ENCODE measurements at places on chromosomes 16 and 17. TPM values are rescaled to one million over a fixed set of nuclear protein-coding genes. Genes with fewer than 3 reads are reported as not detected.

- peak; percentile 25 for DNase-seq
These were observed 73.7 kb downstream of the USP22 start for GRCh38 chr17:20968913-20969616.

The GALR2 gene
- not detected for total RNA-seq

The GSDMA gene
- total RNA-seq: not detected

The TEDC2 gene
- 2.9 TPM for total RNA-seq

The LCAT gene
- total RNA-seq: 16.3 TPM

DNA sequence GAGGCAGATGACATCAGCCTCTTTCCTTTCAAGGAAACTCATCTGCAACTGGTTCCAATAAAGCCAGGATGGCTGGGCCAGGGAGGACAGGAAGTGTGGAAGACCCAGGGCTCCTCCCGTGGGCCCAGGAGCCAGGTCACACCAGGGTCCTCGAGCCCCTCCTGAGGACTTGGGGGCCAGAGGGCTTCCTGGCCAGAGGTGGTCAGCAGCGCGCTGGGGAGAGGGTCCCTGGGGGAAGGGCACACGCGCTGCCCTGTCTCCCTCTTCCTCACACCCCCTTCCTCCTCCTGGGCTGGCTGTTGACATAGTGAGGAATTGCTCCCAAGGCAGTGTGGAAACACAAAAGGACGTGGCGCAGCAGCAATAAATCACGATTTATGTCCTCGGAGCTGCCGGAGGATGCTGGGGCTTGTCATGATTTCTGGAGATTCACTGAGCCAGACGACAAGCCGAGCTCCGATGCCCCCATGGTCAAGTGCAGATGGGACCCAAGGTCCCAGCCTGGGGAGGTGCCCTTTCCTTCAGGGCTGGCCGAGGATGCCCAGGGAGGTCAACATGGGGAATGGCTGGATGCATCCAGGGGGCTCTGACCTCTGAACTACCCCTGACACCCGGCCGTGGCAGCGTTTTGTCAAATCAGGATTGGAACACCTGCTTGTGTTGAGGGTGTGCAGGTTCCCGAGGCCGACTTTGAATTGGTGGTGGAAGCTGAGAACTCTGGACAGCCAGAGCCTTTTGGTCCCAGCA, 152.6 kb downstream of the IRF8 start:
- DNase-seq: no peak

The SPATA22 gene
- total RNA-seq: not detected

DNA sequence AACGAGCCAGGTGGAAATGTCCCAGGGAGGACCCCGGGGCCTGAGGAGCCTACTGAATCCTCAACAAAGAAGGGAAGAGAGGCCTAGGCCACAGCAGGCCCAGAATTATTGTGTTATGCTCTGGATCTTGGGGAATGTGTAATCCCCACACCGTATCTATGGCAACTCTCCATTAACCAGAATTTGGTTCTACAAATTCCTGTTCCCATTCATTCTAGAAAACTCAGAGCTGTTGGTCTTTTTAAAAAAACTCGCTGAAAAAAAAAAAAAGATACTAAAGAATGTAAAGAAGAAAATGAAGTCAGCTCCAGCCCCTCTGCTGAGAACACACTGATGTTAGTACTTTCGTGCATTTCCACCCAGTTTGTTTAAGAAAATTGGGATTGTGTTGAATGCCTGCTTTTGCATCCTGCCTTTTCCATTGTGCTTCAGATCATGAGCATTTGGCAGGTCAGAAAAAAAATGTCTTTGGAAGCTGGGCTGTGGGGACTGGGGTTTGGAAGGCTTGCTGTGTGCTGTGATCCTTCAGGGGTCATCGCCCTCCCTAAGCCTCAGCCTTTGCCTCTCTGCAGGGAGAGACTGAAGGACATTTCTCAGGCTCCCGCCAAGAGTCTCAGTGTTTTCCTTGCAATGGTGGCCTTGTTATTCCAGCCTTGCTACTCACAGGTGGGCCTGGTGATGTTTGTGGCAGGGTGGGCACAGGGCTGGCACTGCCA, 69.5 kb downstream of the SREBF1 start:
- no peak for DNase-seq

DNA sequence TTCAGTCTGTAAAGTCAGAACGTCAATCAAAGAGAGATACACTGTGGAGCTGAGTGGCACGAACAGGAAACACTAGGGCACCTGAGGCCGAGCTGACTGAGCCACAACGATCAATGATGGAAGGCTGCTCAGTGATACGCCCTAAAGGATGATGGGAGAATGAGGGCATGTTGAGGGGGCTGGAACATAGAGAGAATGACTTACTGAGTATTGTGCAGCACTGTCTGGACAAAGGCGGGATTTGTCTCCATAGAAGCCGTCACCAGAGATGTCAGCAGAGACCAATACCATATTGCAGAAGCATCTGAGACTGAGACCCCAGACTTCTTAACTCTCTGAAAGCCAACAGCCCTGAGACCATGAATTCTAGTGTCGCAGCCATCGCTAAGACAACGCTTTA, 33.4 kb downstream of the ZZEF1 start:
- no peak for DNase-seq

- DNase-seq: no peak
These were observed 100.7 kb downstream of the TMEM114 start for GRCh38 chr16:8489580-8489979.

DNA sequence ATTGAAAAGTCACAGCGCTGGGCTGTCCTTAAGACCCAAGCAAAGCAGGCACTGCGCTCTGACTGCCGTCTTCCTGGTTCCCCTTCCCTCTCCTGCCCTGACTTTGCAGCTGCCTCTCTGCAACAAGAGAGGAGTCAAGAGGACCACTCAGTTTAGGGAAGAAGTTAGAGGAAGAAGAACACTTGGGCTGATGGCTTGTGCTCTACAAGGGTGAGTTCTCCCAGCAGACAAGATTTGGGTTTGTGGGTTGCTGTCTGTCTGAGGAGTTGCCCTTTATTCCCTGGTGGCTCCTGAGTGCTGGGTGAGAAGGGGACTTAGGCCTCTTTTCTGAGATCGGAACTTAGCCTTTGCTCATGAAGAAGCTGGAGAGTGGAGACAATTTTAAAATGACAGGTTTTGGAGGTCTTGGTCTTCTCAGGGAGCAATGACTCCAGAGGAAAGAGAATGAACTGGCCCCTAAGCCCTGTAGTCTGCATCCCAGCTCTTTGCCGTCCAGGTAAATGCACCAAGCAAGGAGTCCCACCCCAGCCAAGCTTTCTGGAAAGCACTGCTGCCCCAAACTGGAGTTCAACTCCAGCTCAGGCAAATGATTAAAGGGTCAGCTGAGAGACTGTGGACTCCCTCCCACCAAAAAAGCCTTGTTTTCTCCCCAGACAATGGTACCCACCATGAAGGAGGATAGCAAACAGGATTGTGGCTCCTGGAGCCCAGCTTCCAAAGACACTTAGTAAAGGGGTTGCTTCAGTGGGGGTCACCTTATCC, 2.7 kb upstream of the HOXB9 start:
- no peak for DNase-seq

The KRTAP17-1 gene
- total RNA-seq: not detected

- DNase-seq: no peak
These were observed 66.3 kb downstream of the BPTF start for GRCh38 chr17:67891481-67892119.

GRCh38 chr16:87790292-87791100, 24.7 kb upstream of the KLHDC4 start:
- no peak for DNase-seq

The ANKRD40CL gene
- total RNA-seq: not detected

DNA sequence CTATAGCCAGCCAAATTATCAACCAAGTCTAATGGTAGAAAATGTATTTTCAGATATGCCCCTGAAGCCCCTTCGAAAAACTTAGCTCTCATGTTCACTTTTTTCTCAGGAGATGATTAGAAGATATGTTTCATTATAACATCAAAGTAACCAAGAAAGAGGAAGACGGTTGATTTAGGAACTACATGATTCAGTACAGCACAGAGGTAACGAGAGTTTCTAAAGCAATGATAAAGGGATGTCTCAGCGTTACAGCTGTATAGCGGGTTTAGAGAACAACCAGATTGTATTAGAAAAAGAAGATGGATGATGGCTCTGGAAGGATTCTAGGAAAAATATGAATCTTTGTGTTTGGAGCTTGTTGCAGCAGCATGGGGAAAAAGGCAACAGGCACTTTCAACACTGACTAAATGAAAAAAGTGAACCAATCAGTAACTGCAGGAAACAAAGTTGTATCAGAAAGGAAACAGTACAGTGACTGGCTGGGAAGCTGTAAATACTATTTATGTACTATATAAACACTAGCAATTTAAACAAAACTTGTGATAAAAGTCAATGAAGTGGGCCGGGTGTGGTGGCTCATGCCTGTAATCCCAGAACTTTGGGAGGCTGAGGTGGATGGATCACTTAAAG, 21.5 kb downstream of the MBTD1 start:
- DNase-seq: peak; percentile 48

DNA sequence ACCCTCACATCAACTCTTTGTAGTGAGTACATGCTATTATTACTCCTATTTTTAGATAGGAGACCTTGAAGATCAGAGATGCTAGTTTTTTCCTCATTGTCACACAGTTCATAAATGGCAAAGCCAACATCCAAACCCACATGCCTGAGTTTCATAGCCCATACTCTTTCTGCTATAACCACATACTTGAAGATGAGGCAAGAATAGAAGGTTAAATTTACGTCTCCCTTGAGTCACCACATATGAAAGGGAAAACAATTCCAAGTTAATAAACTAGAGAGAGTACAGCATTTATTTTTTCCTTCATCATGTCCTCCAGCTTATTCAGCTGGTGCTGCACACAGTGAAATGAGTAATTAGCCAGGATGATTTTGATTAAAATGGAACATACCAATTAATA, 23.7 kb downstream of the NUDT7 start:
- no peak for DNase-seq

DNA sequence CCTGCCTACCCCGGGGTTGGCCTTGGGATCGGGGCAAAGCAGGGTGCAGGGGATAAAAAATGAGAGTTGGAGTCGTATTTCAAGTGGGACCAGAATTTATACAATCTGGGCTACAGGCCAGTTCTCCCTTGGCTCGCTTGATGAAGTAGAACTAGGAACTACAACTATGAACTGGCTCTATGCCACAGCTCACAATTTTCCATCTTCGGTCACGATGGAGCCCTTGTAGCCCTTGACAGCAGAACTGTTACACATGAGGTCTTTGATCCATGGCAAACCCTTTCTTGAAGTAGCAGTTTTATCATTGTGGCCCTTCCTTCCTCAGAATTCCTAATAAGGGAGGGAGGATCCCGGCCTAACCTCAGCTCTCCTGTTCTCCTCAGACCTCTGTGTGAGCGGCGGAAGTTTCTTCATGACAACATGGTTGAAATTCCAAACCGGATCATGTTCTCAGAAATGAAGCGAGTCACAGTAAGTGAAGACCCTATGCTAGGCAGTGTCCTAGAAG, 17.1 kb downstream of the LIG3 start:
- no peak for DNase-seq

The CES5A gene
- total RNA-seq: not detected

The TMC5 gene
- total RNA-seq: not detected

GRCh38 chr17:82871056-82871775, 31.4 kb upstream of the ZNF750 start:
- peak; percentile 95 for DNase-seq

The SPN gene
- 1.7 TPM for total RNA-seq

GRCh38 chr17:64448665-64449512, at the start of gene MILR1:
Gene MILR1 (plus strand): TSS chr17:64449115. CDS start chr17:64449169, 54 bp downstream.
- peak; percentile 77 for DNase-seq

GRCh38 chr17:67639555-67639954, 78.2 kb upstream of the NOL11 start:
- DNase-seq: no peak

- DNase-seq: no peak
These were observed 4.3 kb downstream of the DOC2B start for GRCh38 chr17:177155-177554.

DNA sequence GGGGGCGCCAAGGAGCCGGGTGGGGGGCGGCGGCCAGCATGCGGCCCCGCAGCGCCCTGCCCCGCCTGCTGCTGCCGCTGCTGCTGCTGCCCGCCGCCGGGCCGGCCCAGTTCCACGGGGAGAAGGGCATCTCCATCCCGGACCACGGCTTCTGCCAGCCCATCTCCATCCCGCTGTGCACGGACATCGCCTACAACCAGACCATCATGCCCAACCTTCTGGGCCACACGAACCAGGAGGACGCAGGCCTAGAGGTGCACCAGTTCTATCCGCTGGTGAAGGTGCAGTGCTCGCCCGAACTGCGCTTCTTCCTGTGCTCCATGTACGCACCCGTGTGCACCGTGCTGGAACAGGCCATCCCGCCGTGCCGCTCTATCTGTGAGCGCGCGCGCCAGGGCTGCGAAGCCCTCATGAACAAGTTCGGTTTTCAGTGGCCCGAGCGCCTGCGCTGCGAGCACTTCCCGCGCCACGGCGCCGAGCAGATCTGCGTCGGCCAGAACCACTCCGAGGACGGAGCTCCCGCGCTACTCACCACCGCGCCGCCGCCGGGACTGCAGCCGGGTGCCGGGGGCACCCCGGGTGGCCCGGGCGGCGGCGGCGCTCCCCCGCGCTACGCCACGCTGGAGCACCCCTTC, 484 bp downstream of the FZD2 start:
- peak; percentile 67 for DNase-seq

The KCNH4 gene
- total RNA-seq: 0.51 TPM

DNA sequence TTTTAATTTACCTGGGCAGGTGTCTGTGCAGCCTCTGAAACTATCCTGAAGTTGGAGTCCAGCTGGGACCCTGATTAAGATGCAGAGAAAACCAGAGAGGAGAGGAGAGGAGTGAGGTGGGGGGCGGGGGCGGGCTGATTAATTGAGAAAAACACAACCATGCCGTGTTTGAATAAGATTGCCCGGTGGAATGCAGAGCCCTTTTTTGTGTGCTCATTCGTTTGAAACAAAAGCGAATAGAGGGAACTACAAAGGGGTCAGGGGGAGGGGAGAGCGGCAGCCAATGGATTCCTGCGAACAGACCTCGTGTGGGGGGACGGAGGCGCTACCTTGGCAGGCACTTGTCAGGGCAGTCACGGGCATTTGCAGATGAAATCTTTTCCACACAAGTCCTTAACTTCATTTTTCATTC, 355.8 kb downstream of the SOX9 start:
- DNase-seq: no peak

DNA sequence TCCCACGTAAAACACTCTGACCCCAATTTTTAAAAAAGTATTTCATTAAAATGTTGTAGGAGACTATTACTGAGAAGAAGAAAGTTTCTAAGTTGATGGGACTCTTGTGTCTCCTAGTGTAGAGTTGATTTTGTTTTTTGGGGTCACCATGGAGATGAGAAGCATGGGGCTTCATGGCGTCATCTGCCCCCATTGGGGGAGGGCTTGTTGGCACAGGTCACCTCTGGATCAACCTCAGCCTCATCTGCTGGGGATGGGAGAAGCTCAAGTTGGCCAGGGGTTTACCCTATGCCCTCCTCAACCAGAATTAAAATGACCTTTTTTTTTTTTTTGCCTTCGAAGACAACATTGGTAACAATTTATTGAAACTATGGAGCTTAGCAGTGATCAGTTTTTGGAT, 28.3 kb downstream of the MSI2 start:
- DNase-seq: peak; percentile 46

- DNase-seq: no peak
These were observed at the start of gene MTSS2 for GRCh38 chr16:70685938-70686375. Gene MTSS2 (minus strand): TSS chr16:70686053. CDS start chr16:70685791, 262 bp downstream.

DNA sequence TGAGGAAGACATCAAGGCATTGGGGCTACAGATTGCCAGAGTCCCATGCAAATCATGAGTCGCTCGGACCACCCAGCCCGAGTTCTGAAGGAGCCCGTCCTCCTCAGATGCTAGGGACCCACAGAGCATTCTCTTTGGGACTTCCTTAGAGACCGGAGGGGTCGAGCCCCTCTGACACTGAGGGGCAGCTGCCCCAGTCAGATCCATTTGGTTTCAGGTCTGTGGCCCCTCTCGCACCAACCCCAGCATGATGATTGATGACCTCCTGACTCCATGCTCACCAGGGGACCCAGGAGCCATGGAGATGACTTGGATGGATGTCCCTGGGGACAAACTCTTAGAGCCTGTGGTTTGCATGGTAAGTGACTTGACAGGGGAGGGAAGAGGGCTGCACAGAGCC, 8.0 kb downstream of the PDF start:
- no peak for DNase-seq
